Activated CD4-positive, alpha-beta T cell treated with anti-CD3 and anti-CD28 coated beads for 4 hours (primary cell): ENCODE measurements at places on chromosomes 12 and 14.
A peak's percentile ranks its signal among the peaks of the same experiment; 100 is the strongest.

GRCh38 chr14:61065656-61066055 lies 84.6 kb downstream of the SLC38A6 start:
- no peak for DNase-seq

- no peak for DNase-seq
These were observed 255.8 kb upstream of the FOXN3 start for GRCh38 chr14:89672636-89673511.

DNA sequence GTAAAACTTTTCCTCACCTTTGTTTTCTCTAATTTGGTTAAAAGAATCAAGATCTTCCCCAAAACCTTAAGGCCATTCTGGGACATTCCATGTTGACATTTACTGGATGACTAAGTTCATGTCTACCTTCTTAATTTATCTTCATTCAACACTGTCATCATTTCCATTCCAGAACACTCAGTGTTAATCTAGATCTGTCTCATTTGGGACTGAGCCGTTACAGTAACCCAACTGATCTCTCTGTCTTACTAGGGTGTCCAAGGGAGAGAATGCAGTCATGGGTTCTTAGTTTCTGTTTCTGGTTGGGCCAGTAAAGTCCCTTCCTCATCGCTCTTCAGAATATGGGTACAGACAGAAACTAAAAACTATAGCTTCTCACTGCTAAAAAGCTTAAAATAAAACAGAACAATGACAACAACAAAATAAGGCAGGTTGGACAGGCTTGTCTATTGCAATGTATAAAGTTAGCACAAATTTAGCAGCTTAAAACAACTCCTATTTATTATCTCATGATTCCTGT lies 144.8 kb downstream of the ASCL1 start:
- no peak for DNase-seq

GRCh38 chr12:91273560-91273959 lies 90.9 kb upstream of the DCN start:
- DNase-seq: no peak

- DNase-seq: no peak
These were observed 109.8 kb downstream of the PRKD1 start for GRCh38 chr14:29817767-29818405.

DNA sequence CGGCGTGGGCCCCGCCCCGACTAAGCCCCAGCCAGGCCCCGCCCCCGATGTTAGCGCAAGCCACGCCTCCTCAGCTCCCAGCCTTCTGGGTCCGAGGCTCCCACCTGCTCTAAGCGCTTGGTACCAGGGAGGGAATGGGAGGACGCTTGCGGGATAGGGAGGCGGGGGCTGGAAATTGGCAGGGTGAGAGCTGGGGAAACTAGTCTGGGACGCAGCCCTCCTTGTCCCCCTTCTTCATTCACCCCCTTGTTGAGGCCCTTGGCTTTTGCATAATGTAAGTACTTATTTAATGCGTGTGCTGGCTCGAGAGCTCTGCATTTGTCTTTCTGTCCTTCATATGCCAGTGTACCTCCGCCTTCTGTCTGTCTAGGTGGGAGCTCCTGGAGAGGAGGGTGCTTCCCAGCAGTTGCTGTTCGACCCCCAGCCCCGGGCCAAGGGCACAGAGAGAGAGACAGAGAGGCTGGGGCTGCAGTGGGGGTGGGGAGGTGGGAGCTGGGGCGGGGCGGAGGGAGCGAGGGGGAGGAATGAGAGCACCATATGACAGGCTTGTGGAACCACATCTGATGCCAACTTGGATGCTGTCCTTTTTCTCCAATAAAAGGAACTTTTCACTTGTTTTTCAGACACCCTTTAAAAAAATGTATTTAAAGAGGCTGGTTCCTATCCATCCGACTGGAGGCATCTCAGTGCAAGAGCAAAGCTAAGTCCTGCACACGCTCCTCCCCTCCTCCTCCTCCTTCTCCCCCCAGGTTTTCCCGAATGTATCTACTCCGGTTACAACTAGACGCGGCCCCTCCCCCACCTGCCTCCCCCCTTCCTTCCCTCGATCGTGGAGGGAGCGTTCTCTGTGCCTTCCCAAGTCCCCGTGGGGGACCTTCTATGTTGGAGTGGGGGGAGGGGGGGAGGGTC lies 25.6 kb upstream of the MAP1LC3B2 start:
- peak; percentile 75 for DNase-seq

DNA sequence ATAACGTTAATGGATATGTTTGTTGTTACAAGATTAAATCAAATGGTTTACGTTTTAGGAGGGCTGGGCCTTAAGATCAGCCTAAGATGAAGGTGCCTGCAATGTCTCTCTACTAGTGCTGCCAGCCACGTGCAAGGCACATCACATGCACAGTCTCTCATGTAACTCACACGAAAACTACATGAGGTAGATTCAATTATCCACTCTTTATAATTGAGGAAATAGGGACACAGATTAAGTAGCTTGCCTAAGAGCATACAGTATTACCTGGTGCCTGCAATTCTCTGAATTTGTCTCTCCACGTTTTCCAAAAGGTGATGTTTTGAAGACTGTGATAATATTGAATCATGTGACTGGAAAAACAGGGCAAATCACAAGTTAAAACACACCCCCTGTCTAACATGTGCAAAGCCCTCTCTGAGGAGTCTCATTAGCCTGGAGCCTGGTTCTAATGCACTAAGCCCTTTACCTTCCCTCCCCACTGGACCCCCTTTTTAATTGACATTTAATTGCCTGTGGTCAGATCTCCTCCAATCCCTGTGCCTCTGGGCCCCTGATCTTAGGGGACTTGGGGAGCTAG lies 14.6 kb upstream of the ATP2A2 start:
- DNase-seq: no peak

DNA sequence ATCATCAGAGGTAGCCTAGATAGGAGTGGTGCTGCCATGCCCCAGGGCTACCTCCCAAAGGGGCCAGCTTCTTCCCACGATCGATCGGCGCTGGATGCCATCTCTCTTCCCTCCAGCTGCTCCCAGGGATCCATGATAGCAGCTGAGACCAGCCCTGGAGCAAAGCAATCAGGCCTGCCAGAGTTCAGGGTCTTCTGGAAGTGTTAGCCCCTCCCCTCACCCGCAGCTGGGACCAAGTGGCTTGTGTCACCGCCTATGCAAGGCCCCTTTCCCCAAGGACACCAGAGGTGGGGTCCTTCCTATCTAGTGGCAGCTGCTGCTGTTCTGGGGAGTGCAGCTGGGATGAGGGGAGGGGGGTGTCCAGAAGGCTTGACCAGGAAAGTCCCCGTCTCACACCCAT lies 87.0 kb downstream of the IRF2BPL start:
- no peak for DNase-seq

GRCh38 chr12:41743835-41744234 lies 400.8 kb downstream of the GXYLT1 start:
- DNase-seq: no peak

DNA sequence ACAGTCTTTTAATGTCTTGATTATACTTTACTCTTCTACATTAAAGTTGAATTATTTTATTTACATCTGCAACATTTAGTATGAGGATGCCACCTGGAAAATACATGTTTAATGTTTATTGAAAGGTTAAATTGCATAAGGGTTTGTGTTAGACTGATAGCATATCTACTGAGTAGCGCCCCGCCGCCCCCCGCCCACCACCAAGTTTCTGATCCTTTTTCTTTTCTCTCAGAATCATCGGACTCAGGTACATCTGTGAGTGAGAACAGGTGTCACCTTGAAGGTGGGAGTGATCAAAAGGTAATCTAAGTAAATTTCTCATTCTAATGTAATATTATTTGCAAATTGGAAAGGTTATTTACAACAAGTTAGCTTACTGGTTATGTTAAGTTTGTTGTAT lies 16.2 kb downstream of the MDM2 start:
- DNase-seq: no peak

GRCh38 chr14:53020193-53020932 lies 69.5 kb upstream of the FERMT2 start:
- no peak for DNase-seq

GRCh38 chr14:75978249-75978731 lies 3.5 kb downstream of the TGFB3 start:
- DNase-seq: no peak

DNA sequence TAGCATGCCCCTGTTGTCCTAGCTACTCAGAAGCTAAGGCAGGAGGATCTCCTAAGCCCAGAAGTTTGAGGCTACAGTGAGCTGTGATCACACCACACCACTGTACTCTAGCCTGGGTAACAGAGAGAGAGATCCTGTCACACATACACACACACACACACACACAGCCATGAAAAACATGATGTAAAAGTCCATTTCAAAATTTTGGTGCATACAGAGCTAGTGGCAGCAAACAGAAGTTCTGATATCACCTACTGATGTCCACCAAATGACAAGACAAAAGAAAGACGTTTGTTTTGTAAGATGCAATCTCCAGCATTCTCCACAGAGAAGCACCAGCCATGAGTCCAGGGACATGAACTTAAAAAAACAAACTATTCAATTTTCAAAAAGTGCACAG lies 15.9 kb downstream of the AREL1 start:
- no peak for DNase-seq

GRCh38 chr12:30330565-30330964 lies 365.1 kb downstream of the IPO8 start:
- DNase-seq: no peak

DNA sequence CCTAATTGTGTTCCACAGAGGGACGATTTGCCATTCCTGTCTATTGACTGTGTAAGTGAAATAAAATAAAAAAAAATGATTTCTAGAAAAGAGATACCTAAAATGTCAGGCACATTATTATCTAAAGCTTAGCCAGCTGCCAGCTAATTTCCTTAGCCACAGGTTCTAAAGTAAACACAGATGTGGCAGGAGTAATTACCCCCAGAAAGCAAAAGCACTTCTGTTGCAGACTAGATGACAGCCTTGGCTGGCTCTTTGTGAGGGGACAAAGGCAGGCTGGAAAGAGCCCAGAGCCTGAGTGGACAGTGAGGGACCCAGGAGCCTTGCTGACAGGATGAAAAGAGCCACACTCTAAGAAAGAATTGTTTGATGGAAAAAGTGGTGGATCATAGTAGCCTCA lies 418.1 kb downstream of the LRIG3 start:
- DNase-seq: no peak

DNA sequence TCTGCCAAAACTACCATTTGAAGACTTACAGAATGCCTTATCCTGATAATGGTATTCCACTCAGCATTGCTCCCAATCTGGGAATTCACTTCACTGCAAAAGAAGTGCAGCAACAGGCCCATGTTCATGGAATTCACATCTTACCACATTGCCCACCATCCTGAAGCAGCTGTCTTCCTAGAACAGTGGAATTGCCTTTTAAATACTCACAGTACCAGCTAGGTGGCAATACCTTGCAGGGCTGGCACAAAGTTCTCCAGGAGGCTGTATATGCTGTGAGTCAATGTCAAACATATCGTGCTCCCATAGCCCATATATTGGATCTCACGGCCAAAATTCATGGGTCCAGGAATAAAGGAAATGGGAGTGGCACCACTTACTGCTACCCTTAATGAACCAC lies 83.8 kb upstream of the PLEKHG7 start:
- DNase-seq: no peak

DNA sequence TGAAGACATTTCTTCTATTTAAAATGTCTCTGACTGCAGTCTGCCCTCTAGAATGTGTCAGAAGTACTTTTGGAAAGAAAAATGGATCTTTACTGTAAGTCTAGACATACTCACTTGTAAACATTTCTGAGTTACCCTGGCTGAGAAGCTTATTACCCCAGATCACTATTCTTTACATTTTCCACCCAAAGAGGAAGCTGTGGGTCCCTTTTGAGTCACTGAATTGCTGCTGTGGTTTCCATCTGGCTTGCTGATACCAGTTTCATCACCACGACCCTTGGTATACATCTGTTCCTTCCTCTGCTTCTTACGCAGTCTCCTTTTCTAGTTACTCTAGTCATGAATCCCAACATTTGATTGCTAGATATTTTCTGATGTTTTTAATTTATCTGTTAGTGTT lies 20.2 kb upstream of the CLEC4D start:
- DNase-seq: peak; percentile 38

- DNase-seq: no peak
These were observed 43.6 kb downstream of the DYNC1H1 start for GRCh38 chr14:102007916-102008418.

DNA sequence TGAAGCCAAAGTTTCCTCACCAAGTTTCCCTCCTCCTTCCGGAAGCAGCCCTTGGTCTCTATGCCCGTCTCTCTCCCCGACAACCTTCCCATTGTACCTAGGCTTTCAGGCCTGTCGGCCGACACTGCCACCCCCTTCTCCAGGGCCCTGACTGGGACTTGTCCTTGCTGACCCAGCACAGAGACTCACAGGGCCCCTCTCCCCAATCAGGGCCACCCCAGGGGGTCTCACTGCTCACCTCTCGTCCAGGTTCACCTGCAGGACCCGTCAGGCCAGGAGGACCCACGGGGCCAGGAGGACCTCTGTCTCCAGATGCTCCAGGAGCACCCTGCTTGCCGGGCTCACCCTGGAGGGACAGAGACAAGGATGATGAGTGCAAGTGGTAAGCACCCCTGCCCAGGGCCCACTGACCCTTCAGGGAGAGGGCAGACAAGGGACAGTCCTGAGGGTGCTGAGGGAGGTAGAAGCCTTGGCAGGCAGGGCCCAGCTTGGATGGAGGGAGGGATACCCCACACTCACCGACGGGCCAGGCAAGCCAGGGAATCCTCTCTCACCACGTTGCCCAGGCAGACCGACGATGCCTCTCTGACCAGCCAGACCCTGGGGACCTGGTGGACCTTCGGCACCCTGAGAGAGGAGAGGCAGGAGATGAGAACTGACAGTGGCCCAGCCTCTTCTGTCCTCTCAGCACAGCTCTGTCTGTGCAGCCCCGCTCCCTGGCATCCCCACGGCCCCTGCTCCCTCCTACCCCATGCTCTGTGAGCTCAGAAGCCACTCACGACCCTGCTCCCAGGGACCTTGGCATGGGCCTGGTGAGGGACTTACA lies 14.6 kb downstream of the TMEM106C start:
- no peak for DNase-seq

DNA sequence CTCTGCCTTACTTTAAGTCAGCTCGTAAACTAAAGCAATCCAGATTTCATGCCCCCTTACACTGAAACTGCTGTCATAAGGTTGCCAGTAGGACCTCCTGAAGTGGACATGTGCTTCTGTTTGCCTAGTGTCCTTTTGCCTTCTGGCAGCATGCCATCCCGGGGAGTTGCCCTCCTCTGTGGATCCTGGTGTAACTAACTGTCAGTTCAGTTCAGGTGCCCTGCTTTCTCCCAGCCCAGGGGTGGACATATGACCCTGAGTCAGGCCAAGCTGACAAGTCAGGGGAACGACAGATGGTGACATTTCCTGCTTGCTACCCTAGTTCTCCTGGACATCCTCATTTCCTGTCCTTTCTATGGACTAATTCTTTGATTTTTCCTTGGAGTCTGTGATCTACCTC lies 25.6 kb downstream of the AKAP6 start:
- no peak for DNase-seq
